Muscle of leg (tissue), 16 donors: ENCODE measurements at places on chromosomes 1 and 21. TPM values are rescaled to one million over a fixed set of nuclear protein-coding genes. Genes with fewer than 3 reads are reported as not detected.

The ACTN2 gene
- 522 TPM for total RNA-seq

The CHI3L2 gene
- total RNA-seq = 0.09 TPM

The GABRD gene
- 0.35 TPM for total RNA-seq

The MTMR11 gene
- total RNA-seq = 8.1 TPM

The KIF26B gene
- 0.89 TPM for total RNA-seq

The FCRL1 gene
- total RNA-seq = 0.09 TPM

The GJA5 gene
- total RNA-seq = 12.9 TPM
